Stimulated activated CD4-positive, alpha-beta T cell treated with anti-CD3 and anti-CD28 coated beads, Interleukin-12 subunit alpha, Interleukin-12 subunit beta, amount 100 ng/mL, for 24 hours (primary cell): ENCODE measurements at places on chromosomes 2 and 18.

- no peak for DNase-seq
These were observed 39.8 kb downstream of the RBM45 start for GRCh38 chr2:178152033-178152432.

GRCh38 chr2:187586011-187586641, 31.9 kb upstream of the TFPI start:
- no peak for DNase-seq

GRCh38 chr2:86416146-86416545, 25.0 kb upstream of the KDM3A start:
- no peak for DNase-seq

DNA sequence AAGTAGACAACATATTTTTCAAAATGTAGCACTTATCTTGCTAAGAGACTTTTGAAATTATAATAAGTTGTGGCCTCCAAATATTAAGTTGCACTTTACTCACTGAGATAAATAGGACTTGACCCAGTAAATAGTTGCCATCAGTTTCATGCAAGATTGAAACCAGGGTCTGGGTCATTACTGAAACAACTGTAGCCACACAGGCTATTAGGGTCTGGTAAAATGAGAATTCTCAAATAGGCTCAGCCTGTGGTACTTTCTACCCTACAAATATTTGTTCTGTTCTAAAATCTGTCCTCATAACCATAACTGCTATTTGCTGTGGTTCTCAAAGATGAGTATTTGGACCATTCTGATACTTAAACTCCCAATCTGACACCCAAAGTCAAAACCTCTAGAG, 115.4 kb upstream of the STK17B start:
- no peak for DNase-seq

DNA sequence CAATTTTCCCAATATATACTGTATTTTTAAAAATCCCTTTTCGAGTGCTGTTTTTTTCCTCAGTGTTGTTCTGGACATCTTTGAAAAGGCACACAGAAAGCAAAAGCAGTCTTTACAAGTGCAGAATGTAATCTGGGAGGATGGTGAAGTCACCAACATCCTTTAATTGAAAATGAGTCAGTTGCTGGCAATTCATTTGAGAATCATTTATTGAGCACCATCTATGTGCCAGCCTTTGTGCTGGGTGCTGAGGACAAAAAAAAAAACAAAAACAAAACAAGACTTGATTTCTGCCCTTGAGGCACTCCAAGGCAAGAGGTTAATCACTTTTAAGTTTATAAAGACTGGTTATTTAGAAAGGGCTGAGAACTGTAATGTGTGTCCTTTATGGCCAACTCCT, 46.7 kb upstream of the ACVR1 start:
- DNase-seq = no peak

DNA sequence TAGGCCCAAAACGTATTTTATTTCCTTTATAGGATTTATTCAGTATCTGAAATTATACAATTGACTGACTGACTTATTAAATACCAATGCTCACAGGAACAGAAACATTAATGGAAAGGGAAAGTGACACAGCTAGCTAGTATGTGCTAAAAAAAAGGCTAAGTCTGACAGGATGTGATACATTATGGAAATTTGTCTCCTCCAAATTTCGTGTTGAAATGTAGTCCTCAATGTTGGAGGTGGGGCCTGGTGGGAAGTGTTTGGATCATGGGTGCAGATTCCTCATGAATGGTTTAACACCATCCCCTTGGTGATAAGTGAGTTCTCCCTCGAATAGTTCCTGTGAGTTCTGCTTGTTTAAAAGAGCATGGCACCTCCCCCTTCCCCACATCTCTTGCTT, 70.6 kb upstream of the WDR75 start:
- no peak for DNase-seq

GRCh38 chr18:54140641-54141040, 83.8 kb downstream of the MBD2 start:
- no peak for DNase-seq
